CD4-positive, alpha-beta T cell treated with Interleukin-10 for 1 hour (primary cell): ENCODE measurements at places on chromosomes 4 and X.
A peak's percentile ranks its signal among the peaks of the same experiment; 100 is the strongest.

DNA sequence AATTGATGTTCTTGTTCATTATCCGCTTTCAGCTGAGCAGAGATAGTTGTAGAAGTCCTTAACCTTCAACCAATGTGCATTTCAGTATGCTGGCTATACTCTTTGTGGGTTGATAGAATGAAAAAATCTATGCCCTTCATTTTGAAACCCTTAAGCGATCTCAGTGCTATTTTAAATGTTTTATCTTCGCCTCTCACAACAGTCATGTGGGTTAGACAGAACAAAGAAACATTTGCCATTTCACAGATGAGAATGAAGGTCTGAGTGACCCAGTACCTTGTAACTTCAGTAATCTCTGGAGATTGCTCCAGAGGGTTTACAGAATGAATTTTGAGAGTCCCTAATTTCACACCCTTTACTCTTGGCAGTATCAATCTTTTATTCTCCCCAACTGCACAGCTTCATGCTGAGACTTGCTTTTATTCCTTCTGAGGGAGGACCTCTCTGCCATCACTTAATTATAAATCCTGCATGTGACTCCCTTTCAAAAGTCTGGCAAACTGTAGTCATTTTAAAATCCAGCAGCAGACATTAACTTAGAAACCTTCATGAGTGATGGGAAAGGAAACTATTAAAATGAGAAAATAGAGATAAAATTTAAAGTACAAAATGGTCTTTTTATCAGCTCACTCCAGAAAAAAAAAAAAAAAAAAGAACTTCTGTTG, 921.5 kb downstream of the RAB28 start:
- no peak for DNase-seq

GRCh38 chr4:53208753-53209152, 157.1 kb downstream of the SCFD2 start:
- DNase-seq, result no peak

- no peak for DNase-seq
Observed at GRCh38 chr4:125801924-125802323, 487.2 kb downstream of the FAT4 start.

DNA sequence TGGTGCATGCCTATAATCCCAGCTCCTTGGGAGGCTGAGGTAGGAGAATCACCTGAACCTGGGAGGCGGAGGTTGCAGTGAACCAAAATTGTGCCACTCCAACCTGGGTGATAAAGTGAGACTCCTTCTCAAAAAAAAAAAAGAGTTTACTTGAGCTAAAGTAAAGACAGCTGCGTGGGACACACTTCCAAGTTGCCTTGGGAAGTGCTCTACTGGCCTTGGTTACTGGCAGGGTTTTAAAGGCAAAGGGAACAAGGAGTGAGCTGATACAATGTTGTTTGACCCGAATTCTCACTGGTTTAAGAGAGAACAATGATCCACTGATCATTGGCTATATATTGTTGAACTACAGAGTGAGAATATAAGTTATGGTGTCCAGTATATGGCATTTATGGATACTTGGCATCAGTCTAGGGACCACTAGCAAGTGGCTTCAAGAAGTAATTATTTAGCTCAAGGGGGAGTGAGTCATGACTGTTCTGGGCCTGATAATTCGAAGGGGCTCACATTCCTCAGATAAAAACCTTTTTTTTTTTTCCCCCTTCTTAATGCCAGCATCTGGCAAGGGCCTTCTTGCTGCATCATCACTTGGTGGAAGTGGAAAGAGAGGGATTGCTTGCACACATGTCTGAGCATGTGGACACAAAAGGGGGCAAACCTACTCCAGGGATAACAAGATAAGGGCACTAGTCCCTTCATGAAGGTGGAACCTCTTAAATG, 32.3 kb downstream of the GRK4 start:
- no peak for DNase-seq

DNA sequence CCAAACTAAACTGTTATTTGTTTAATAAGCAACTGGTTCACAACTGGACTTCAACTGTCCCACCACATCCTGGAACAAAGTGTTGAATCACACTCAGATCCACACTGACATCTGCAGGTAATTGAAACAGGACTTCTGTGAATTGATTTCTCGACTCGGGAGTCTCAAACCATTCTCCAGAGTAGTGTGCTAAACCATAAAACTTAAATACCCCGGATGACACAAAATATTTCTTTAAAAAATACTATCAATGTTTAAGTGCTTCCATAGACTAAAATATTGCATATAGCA, 95.4 kb upstream of the PLAC1 start:
- no peak for DNase-seq

DNA sequence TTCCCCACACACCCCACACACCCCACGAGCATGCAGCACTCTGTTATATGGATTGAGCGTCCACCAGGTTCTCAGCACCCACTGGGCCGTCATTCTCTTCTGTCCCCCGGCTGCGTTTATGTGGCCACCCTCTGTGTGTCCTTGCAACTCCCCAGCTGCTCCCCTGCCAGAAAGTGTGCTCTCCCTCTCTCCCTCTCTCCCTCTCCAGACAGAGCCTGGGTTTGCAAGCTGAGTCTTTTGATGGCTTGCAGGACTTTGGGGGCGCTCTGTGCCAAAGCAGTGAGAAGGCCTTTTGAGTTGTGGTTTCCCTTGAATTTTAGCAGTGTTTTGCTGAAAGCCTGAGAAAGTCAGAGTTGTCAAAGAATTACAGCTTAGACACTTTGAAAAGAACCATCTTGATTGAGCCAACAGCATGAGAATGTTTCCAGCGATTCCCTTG, 173.5 kb downstream of the DCLK2 start:
- no peak for DNase-seq

DNA sequence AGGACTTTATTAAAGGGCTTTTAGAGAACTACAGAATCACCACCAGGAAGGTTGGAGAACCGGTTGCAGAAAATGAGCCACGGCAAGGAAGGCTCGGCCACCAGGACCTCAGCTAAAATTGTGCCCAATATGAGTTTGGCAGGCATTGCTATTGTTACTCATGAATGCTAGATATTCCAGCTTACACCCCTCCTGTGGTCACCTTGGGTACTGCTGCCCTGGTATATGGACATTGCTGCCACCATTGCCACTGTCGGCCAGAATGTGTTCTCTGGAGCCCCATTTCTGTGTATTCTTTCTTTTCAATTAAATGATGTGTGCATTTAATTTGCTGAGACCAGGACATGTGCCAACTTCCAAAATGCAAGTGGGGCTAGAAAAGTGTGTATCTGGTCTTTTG, 626.7 kb upstream of the BOD1L1 start:
- no peak for DNase-seq

- no peak for DNase-seq
Observed at GRCh38 chr4:144788469-144788868, 142.5 kb downstream of the HHIP start.

DNA sequence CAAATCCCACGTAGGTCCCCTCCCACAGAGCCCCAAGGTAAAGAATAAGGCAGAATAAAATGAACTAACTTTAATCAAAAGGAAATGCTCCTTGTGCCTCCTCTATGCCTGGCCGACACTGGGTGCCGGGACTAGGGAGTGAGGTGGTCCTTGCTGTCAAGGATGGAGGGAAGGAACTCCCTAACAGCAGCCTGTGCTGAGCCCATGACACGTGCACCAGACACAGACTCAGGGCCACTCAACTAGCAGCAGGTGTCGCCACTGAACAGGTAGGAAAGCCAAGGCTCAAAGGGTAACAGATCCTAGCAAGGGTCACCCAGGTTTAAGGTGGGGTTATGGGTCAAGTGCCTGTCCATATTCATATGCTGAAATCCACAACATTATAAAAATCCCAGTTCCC, 29.2 kb downstream of the MSX1 start:
- no peak for DNase-seq

DNA sequence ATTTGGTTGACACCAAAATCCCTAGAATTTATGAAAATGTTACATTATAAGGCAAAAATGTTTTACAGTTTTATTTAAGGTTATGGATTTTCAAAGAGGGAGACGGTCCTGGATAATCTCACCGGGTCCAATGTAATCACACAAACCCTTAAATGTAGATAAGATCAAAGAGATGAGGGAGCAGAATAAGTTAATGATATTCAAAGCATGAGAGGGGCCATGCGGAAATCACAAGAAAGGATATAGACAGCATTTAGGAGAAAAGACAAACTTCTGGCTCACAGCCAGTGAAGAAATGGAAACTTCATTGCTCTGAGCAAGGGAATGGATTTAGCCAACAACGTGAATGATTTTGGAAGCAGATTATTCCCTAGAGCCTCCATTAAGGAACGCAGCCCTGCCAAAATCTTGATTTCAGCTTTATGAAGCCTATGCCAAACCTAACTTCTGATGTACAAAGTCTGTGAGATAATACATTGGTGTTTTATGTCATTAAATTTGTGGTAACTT, 684.4 kb upstream of the GNPDA2 start:
- DNase-seq, result no peak

DNA sequence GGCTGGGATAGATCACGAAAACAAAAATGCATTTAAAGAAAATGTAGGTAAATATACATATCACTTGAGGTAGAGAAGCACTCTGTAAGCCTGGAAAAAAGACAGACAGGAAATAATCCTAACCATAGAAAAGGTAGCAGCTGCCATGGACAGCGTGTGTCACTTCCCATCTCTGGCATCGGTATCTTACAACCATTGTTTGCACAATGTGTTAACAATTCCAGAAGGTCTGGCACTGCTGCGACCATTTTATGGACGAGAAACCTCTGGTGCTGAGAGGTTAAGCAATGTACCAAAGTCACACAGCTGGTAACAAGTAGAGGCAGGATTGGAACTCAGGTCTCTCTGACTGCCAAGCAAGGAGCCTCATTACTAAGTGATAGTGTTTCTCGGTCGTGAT, 1.7 kb upstream of the MTNR1A start:
- no peak for DNase-seq

DNA sequence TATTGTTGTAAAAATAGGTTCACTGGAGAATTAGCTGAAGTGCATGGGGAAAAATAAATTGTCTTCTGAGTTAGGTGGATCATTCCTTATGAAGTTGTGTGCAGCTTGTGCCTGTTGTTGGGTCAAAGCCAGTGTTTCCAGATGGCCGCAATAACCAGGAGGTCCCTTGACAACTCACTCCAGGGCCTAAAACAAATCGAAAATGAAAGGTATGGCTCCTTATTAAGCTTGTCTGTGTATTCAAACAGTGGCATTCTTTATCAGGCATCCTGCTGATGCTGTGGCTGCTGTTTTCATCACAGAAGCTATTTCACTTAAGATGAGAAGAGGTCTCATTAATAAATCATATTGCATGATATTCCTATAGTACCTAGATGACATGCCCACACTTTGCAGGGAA, 80.2 kb downstream of the GRIA2 start:
- DNase-seq, result no peak

DNA sequence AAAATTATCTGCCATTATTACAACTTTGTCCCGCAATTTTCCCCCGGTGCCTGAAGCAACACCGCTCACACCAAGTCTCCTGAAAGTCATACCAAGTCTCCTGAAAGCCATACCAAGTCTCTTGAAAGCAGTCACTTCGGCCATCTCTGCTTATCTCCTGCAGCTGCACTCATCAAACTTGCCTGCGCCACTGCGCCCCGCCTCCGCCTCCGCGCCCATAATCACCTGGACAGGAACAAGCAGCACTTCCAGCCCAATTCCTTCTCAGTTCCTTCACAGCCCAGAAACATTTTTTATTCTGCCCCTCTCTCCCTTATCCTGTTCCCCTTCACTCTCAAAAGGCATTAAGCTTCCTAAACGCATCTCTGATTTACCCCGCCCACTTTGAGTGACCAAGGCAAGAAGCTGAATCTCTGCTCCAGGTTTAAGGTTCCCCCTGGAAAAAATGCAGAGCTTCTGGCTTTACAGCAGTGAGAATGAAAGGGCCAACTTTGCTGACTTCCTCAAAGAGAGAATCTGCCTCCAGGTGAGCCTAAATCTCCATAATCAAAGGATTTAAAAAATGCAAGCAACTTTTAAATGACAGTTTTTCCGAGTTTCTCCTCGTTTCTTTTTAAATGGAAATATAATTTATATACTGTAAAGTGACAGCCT, 7.7 kb downstream of the GPR50 start:
- DNase-seq, result no peak

DNA sequence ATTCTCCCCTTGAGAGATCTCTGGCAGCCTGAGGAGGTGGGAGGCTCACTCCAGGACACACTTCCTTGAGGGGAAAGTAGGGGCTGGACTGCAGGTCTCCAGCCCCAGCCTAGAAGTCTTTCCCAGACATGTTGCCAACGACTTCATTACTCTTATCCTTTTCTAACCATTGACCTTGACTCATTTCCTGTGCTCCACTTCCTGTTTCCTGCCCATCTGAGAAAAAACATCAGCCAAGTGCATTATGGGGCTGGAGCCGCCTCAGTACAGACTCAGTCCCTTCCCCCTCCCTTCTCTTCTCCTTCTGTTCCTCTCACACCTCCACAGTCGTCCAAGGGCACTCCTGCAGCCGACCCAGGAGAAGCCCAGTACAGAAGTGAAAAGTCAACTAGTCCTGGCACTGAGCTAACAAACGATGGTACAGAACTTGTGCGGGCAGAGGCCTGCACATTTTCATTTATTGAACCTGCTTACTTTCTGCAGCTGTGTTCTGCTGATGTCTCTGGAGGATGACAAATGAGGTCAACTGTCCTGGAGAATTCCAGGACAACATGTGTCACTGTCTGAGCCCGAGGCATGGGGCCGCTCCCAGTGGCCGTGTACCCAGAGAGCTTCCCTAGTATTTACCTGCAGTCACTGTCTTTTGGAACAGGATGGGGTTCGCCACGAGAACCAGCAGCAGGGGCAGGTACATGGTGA, 20.1 kb downstream of the GPR143 start:
- no peak for DNase-seq

GRCh38 chrX:916230-916599, 285.6 kb downstream of the SHOX start:
- DNase-seq, result no peak

- DNase-seq, result no peak
Observed at GRCh38 chr4:131551306-131551705, 1597.8 kb upstream of the PCDH10 start.

- DNase-seq, result peak; percentile 92
Observed at GRCh38 chr4:20700007-20700761, at the start of gene PACRGL. Gene PACRGL, plus strand, starts transcription at chr4:20700458. Its CDS starts 4,024 bp downstream, at chr4:20704482.

- DNase-seq, result no peak
Observed at GRCh38 chrX:124507246-124507645, 160.9 kb downstream of the SH2D1A start.

DNA sequence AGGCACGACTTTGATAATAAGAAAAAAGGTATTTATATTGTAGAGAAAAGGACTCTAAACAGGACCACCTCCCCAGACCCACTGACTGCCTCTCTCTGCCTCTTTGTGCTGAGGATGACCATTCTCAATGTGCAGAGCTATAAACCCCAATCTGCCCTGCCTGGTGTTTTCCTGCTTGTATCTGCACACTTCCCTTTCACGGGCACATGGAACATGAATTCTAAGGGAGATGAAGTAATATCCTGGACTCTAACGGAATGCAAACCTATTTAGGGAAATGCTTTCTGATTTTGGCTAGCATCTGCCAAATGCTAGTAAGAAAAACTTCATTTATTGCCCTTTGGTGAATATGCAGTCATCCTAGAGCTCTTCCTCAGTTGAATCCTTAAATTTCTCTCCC, 2.4 kb downstream of the DIPK2B start:
- DNase-seq, result no peak

DNA sequence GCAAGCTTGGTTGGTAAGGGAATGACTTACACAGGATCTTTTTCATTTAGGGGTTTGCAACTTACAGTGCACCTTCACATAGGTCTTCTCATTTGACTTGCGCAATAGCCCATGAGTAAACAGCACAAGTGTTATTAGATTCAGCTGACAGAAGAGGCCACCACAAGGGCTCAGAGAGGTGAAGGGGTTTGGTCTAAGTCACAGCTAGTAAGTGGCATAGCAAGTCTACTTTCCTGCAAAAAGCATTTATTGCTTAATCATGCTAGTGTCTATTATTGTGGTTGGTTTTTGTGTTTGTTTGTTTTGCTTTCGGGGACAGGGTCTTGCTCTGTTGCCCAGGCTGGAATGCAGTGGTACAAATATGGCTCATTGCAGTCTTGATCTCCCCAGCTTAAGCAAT, 83.3 kb downstream of the SPRY1 start:
- DNase-seq, result no peak
